Left lung (tissue), 14 donors: ENCODE measurements at places on chromosomes 16 and 17.

- H3K4me1 ChIP-seq = no peaks in the 10 kb centered on the region
- H3K36me3 ChIP-seq = no peaks in the 10 kb centered on the region
- H3K27ac ChIP-seq = no peak overlapping the region
- H3K4me3 ChIP-seq = no peak overlapping the region
- no peaks in the 10 kb centered on the region for H3K27me3 ChIP-seq
These were observed 380.7 kb upstream of the PSMD7 start for GRCh38 chr16:73915935-73916334.

- no peaks in the 10 kb centered on the region for H3K27me3 ChIP-seq
- no peak overlapping the region for H3K4me3 ChIP-seq
- H3K27ac ChIP-seq = no peak overlapping the region
- H3K4me1 ChIP-seq = no peaks in the 10 kb centered on the region
These were observed 14.2 kb downstream of the SNF8 start for GRCh38 chr17:48930435-48930873.

GRCh38 chr17:68302066-68302564 lies 10.8 kb downstream of the ARSG start:
- H3K36me3 ChIP-seq = no peaks in the 10 kb centered on the region
- H3K27me3 ChIP-seq = no peaks in the 10 kb centered on the region
- H3K4me3 ChIP-seq = no peak overlapping the region
- H3K4me1 ChIP-seq = peaks cover 10% of the 10 kb centered on the region
- DNase-seq = no peak
- no peak overlapping the region for H3K27ac ChIP-seq

GRCh38 chr17:386141-386876 lies 33.7 kb upstream of the RPH3AL start:
- H3K36me3 ChIP-seq = no peaks in the 10 kb centered on the region
- DNase-seq = peak; percentile 41

- H3K27ac ChIP-seq = peak overlapping the region; percentile 54
- DNase-seq = peak; percentile 82
- H3K4me1 ChIP-seq = peaks cover 5% of the 10 kb centered on the region
- H3K4me3 ChIP-seq = peak overlapping the region; percentile 34
- no peaks in the 10 kb centered on the region for H3K36me3 ChIP-seq
These were observed 39.0 kb upstream of the AKAP1 start for GRCh38 chr17:57045868-57046704.

DNA sequence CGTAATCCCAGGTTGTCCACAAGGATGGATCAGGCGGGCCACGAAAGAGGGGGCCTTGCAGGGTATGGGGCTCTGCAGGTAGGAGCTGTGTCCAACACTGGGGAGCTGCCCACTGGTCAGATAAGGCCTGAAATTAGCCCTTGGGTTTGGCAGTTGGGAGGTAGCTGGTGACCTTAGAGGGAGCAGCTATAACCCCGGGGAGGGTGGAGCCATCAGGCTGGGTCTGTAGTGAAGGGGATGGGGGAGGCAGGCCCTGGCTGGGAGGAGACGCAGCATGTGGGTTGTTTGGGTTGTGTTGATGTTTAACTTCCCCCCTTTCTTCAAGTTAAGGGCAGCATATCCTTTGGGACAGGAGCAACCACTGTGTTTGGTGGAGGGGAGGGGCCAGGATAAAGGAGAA lies 5.9 kb downstream of the MLLT6 start:
- peaks cover 4% of the 10 kb centered on the region for H3K4me1 ChIP-seq
- no peak overlapping the region for H3K4me3 ChIP-seq
- no peaks in the 10 kb centered on the region for H3K27me3 ChIP-seq
- DNase-seq = no peak
- H3K36me3 ChIP-seq = no peaks in the 10 kb centered on the region
- no peak overlapping the region for H3K27ac ChIP-seq

- no peak overlapping the region for H3K27ac ChIP-seq
- H3K4me1 ChIP-seq = peaks cover 13% of the 10 kb centered on the region
- H3K4me3 ChIP-seq = no peak overlapping the region
- H3K36me3 ChIP-seq = no peaks in the 10 kb centered on the region
These were observed 189.4 kb downstream of the WWOX start for GRCh38 chr16:78288888-78289287.
